Muscle of leg (tissue), 16 donors: ENCODE measurements at places on chromosomes 1 and 21.
A peak's percentile ranks its signal among the peaks of the same experiment; 100 is the strongest.

GRCh38 chr1:31568895-31569595 lies 7.3 kb upstream of the TINAGL1 start:
- no peak for DNase-seq

DNA sequence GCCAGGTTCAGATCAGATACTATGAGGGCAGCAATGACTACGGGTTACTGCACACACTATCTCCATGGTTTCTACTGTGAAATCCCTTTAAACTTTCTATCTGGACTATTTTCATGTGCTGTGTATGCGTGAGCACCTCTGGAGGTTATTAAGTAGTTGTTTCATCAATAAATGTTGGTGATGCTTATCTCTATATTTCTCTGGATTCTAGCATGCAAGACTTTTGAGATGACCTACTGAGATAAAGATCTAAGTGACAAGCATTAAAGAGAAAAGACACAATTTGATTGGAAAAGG lies 194.0 kb downstream of the NRIP1 start:
- no peak for DNase-seq

GRCh38 chr1:56432166-56432971 lies 147.0 kb downstream of the PLPP3 start:
- DNase-seq: no peak

DNA sequence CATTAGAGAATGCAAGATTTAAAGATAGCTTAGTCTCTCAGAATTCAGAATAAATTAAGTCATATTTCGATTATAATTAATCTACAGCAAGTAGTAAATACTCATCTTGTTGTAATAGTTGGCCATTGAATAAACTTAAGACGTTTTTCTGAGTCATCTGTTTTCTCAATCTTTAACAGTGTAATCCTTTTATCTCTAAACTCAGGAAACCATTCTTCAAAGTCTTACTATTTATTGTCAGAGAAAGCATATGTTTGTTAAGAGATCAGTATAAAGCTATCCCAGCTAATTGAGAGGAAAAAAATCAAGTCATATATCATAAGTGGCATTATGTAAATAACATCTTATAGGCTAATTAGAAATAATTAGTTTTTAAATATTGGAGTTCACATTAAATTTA lies 201.2 kb upstream of the ADAMTS5 start:
- no peak for DNase-seq

DNA sequence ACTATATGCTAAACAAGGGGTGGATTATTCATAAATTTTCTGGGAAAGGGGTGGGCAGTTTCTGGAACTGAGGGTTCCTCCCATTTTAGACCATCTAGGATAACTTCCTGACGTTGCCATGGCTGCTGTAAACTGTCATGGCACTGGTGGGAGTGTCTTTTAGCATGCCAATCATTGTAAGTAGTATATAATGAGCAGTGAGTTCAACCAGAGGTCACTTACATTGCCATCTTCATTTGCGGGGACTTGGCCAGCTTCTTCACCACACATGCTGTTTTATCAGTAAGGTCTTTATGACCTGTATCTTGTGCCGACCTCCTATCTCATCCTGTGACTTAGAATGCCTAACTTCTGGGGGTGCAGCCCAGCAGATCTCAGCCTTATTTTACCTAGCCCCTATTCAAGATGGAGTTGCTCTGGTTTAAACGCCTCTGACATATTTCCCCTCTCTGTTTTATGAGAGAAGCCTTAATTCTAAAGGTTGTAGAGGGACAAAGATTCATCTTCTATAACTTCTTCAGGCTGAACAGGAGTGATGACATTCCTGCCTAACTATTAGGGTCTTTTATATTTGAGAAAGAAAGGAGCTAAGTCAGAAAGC lies 60.4 kb downstream of the DIP2A start:
- DNase-seq: no peak

- DNase-seq: no peak
Measured at GRCh38 chr1:204384636-204385352, 25.1 kb upstream of the PLEKHA6 start.

DNA sequence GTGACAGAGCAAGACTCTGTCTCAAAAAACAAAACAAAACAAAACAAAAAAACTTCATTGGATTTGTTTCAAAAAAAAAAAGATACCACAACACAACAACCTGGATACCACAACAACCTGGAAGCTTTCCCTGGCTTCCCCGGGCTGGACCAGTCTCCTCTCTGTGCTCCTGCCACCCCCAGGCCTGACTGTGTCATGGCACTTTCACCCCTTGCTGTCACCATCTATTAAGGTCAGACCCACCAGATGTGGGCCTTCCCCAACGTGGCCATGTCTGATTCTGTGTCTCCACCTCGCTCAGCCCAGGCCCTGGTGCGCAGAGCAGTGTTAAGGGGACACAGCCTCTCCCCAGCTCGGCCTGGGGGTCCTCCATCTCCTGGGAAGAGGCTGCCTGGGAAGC lies 28.3 kb upstream of the ACOT11 start:
- no peak for DNase-seq

GRCh38 chr1:226466296-226466695 lies 58.4 kb upstream of the PARP1 start:
- DNase-seq: peak; percentile 42

DNA sequence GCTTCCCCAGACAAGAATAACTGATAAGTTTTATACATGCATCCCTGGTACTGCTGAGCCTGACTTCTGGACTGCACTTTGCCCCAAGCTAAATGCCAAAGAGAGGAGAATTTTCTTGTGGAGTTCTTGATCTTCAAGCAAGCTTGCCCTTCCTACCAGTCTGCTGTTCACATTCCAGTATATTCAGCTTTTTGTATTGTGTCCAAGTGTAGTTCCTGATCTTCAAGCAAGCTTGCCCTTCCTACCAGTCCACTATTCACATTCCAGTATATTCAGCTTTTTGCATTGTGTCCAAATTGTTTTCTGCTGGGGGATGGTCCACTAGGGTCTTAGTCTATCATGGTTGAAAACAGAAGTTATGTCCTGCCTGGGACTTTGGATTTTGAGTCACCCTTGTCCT lies 894 bp upstream of the TSEN15 start:
- no peak for DNase-seq

DNA sequence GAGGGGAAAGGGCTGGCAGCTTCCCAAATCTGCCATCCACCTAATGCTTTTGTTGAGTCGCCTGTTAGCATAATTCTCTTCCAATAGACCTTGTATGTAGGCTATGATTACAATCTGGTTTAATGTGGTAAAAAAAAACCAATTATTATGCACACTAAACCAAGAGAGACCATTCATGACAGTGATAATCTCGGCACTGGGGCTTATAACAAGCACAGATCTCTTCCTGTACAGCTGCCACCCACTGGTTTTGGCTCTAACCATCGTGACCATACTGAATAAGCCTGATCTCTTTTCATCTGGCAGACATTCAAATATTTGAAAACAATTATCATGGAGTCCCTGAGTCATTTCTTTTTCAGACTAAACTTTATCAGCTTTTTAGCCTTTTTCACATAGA lies 12.0 kb upstream of the SYT14 start:
- DNase-seq: peak; percentile 1
